ENCODE measurements at places on chromosomes 11 and 22. TPM values are rescaled to one million over a fixed set of nuclear protein-coding genes. Genes with fewer than 3 reads are reported as not detected.

Gene TRPC6
- 1.2 TPM for total RNA-seq

Gene RAB39A
- total RNA-seq: 0.43 TPM

Gene CSNK2A3
- total RNA-seq: 2.5 TPM

Gene APLP2
- 213 TPM for total RNA-seq

Gene SHISA8
- 0.20 TPM for total RNA-seq

Gene SYT13
- total RNA-seq: 6.5 TPM

Gene FIBIN
- not detected for total RNA-seq

Gene MMP7
- 23.2 TPM for total RNA-seq

Gene PKP3
- 38.3 TPM for total RNA-seq

Gene MRGPRX4
- not detected for total RNA-seq

Gene ANO1
- total RNA-seq: 3.6 TPM

Data from A549 treated with Hydrocortisone at 1 μM for 4 hours (cell line).